ENCODE measurements at places on chromosomes 4 and X. TPM values are rescaled to one million over a fixed set of nuclear protein-coding genes. Genes with fewer than 3 reads are reported as not detected.

GRCh38 chrX:84501798-84502628 is at the start of gene HDX:
Gene HDX, minus strand, starts transcription at chrX:84502453. Its CDS starts 27,056 bp downstream, at chrX:84475397.
- DNase-seq: peak; percentile 70

DNA sequence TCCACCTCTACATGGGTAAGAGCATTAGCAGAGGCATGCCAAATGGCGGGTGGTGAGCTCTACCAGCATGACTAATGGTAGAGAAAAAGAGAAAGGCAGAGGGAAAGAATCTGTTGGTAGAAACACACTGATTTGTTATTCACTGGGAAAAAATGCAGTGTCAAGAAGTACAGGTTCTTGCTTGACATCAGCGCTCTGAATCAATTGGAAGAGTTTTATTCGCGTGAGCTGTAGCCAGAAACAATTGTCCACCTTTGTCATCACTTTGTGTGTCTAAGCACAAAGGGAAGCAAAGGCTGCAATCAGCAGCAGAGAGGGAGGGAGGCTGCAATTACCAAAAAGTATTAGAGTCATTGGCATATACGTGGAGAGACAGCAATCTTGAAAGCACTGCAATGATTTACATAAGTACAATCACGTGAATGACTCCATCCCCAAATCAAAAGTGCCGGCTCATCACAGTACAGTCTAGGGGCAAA is 67.7 kb upstream of the HS3ST1 start:
- DNase-seq: no peak

GUCY1A1 gene
- 8.2 TPM for total RNA-seq

DNA sequence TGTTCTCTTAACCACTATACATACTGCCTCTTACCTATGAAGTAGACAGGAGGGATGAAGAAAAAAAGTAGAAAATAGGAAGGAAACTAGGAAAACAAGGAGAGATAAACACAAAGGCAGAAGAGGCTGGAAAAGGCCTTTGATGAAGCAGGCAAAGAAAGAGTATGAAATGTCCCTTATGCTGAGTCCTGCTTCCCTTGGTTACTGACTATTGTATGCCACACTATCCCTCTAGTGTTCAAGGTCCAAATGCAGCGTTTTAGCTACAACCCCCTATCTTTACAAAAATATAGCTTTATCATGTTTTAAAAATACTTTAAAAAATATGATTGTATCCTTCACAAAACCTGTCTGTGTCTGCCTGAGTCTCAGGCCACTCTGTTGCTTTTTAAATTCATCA is 233.1 kb downstream of the CAMK2D start:
- no peak for DNase-seq

DNA sequence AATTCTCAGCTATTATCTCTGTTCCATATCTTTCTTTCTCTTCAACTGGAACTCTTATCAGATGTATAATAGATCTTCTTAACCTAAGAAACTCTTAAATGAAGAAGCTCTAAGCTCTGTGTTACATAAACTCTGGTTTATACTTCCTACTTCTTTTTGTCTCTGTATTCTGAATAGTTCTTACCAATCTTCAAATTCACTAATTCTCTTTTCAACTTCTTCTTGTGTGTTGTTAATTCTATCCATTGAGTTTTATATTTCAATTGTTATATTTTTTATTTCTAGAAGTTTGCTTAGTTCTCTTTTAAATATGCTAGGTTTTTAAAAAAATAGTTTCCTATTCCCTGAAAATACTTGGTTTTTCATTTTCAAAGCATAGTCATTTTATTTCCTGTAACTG is 13.2 kb upstream of the MMAA start:
- DNase-seq: no peak

DNA sequence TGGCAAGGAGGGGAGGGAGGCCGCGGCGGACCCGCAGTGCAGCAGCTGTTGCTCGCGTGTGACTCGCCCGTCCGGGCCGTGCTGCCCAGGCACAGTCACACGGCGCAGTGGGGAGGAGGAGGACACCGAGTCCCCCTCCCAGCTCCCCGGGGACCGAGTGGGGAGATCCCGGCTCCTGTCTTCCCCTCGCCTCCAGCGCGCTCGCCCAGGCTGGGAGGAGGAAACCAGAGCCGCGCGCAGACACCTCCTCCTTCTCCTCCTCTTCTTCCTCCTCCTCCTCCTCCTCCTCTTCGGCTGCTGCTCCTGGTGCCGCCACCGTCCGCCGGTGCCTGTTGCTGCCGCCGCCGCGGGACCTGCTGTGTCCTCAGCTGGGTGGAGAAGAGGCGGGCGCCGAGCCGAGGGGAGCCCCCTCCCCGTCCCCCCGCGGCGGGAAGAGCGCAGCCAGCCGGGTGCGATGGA is at the start of gene TBC1D1:
TBC1D1 (plus strand) TSS at position 284 of the 459 bp plus-strand sequence. CDS start 11,012 bp downstream, outside the sequence.
- no peak for DNase-seq

DNA sequence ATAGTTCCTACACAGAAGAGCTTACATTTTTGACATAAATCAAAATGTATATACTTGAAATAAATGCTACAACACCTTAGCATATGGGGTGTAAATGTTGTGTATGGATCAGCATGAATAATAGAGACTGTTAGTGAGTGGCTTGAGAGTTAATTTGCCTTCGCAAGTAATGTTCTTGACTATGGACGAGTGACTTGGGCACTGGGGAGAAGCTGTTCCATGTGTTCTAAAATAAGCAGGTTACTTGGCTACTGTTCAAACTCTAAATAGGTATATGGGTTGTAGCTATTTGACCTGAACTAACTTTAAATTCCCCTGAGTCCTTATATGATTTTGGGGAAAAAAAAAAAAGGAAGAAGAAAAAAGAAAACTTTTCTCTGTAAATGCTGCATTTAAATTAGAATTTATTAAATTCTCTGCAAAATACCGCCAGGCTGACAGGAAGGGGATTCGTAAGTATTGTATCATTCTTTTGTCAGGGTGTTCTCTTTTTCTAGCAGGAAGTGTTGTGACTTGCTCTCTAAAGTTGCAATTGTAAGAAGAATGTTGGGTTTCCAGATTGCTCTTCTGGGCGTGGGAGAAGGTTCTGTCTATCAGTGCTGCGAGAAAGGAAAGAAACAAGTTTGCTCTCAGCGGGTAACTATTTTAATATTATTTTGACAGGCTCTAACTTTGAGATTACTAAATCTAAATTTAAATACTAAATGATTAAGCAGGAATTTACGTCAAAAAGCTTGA is 32.2 kb downstream of the PLS3 start:
- no peak for DNase-seq

SPINK2 gene
- 2.4 TPM for total RNA-seq

- no peak for DNase-seq
Observed at GRCh38 chr4:173572493-173573129, 42.6 kb upstream of the HAND2 start.

GRCh38 chr4:87235020-87235671 is 14.7 kb upstream of the KLHL8 start:
- DNase-seq: no peak

DNA sequence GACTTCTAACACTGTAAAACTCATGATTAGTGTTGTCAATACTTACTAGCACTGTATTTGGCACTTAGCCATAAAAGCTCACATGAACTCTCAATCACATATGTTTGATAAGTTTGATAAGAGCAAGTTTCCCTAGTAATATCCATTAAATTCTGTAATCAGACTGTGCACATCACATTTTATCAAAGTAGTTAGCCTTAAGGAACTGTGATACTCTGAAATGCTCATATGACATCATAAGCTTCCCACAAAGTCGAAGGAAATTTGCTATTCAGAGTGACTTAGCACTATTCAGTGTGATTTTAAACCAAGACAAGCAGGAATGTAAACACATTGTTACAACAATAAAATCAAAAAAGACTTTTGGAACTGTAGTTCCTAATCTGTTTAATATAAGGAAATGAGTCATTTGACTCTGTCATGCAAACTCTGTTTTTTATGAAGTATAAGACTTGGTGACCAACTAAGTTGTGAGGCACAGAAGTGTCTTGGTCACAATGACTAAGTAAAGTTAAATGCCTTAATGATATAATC is 6.7 kb downstream of the SLC7A11 start:
- DNase-seq: no peak

GLRB gene
- total RNA-seq: 19.0 TPM

GRCh38 chr4:61162116-61162515 is 38.0 kb upstream of the ADGRL3 start:
- DNase-seq: no peak

ADH1B gene
- total RNA-seq: 5,080 TPM

- no peak for DNase-seq
Observed at GRCh38 chr4:115370490-115370889, 257.1 kb upstream of the NDST4 start.

DNA sequence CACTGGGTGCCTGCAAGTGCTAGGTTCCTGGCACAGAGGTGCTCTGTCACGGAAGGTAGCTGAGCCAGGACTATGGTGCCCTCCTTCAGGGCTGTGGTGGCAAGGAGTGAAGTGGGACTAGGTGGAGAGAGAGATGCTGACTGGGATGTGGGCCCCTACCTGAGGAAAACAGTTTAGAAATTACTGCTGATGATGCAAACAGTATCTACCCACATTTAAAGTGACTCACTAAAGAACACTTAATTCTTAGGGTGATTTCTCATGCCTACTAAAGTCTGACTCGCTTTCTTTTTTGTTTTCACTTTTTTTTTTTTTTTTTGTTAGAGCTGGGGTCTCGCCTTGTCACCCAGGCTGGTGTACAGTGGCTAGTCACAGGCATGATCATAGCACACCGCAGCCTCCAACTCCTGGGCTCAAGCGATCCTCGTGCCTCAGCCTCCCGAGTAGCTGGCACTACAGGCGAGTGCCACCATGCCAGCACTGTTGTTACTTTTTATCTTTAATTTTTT is 3.1 kb downstream of the ZNF185 start:
- no peak for DNase-seq

DNA sequence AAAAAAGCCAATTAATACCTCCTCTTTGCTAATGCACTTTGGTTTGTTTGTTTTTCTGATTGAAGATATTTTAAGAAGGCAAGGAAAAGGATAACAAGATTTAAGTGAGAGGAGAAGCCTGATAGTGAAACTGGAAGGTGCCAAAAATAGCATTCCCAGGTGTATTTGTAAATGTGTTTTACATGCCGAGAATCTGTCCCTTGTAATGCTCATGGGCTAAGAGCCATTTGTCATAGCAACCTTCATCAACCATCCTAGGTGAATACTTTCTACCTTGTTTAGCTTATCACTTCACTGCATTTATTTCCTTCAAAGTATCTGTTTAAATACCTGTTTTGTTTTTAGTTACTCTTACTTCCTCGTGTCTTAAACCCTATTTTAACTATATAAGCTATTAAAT is 127.8 kb downstream of the KCTD8 start:
- DNase-seq: no peak

BANK1 gene
- total RNA-seq: 13.3 TPM

- no peak for DNase-seq
Observed at GRCh38 chrX:8520178-8520577, 55.5 kb downstream of the VCX3B start.

DNA sequence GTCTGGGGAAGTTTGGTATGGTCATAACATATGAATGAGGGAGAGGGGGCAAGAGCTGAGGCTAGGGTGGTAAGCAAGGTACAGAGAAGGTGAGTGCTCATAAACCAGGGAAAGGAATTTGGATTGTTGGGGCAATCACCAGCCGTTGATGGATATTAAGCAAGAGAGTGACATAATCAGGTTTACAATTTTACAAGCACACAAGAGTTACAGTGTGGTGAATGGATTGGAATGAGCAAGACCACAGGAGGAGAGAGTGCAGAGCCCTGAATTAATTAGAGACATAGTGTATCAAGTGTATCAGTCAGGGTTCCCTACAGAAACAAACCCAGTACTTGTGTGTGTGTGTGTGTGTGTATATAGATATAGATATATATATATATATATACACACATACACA is 18.7 kb upstream of the FMR1NB start:
- no peak for DNase-seq

DNA sequence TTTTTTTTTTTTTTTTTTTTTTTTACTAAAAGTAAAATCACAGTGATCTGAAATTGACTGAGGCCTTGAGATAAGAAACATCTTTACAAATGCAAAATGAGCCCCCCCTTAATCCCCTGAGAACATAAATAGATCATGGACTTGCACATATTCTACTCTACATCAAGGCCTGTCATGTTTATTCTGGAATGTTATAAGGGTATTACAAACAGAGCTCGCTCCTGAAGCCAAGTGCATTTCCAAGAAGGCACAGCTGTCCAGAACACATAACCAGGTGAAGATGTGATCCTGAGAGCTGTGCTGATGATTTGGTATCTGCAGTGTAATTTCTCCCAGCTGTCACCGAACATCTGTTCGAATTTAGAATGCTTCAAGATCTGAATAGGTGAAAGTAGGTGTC is 384.5 kb downstream of the GPAT3 start:
- no peak for DNase-seq

DNA sequence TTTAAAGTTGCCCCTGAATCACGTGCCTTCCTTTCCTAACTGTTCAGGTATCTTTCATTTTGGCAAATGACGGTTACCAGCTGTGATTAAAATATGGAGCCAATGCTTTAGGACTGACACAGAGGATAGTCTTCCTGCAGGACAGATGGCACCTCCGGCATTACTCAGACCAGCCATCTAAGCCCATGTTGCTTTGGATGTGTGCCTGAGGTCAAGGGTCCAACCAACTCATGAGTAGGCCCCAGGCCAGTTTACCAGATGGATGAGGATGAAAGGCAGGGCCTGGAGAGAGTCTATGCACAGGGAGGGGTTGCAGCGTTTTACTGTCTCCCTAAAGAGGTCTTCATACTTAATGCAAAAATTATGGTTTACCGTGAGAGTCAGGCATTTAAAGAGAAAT is 174.0 kb upstream of the GATB start:
- DNase-seq: no peak

FGG gene
- 3.3 TPM for total RNA-seq

DNA sequence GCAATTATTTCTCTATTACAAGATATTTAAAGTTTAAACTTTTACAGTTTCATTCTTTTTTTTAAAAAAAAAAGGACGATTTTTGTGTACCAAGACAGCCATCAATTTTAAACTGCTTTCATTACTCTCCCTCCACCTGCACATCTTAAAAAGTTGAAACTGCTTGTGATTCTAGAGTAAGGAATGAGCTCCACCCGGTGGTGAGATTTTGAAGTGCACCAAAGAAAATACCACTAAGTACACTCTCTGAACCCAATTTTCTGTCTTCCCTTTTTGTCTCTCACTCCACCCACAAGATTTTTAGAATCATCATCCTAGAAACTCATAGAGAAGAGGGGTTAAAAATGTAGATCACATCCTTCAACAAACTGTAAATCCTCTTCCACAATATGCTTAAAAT is 91.3 kb upstream of the WDR44 start:
- peak; percentile 48 for DNase-seq

DNA sequence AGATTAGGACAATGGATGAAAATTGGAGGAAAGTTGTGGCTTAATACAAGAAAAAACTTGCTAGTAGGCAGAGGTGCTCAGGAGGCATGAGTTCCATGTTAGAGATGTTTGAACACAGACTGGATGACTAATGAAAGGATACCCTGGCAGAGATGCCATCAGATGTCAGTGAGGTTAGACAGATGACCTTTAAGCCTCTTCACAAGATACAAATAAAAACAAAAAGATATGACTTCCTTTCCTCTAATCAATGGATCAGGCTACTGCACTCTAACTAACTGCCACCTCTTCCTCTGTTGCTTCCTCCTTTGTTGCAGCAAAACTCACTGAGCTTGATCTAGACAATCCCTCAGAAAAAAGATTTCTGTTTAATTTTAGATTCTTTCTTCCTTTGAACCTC is 14.7 kb downstream of the STAP1 start:
- DNase-seq: no peak

PPP3CA gene
- total RNA-seq: 32.4 TPM
